Placental pericyte (primary cell): ENCODE measurements at places on chromosomes 3 and 15. TPM values are rescaled to one million over a fixed set of nuclear protein-coding genes. Genes with fewer than 3 reads are reported as not detected.

Gene GOLGA6D
- total RNA-seq: not detected in 2 replicates

Gene ST8SIA2
- total RNA-seq: not detected in 2 replicates

Gene LINGO1
- total RNA-seq: not detected in 2 replicates

Gene TMC3
- not detected in 2 replicates for total RNA-seq

Gene ST6GAL1
- total RNA-seq: 2.8 and 8.4 TPM in 2 replicates

Gene OR5AC2
- not detected in 2 replicates for total RNA-seq

Gene PAQR9
- total RNA-seq: not detected in 2 replicates

Gene ATP8B4
- 2.7 and 5.3 TPM in 2 replicates for total RNA-seq

Gene TMCC1
- 9.3 and 12.3 TPM in 2 replicates for total RNA-seq

Gene KLF15
- 0.29 and 2.8 TPM in 2 replicates for total RNA-seq

Gene NOX5
- 0.14 and 0.22 TPM in 2 replicates for total RNA-seq

Gene ARGFX
- total RNA-seq: not detected in 2 replicates

Gene ADAMTS9
- 6.9 and 18.8 TPM in 2 replicates for total RNA-seq

Gene HCN4
- not detected in 2 replicates for total RNA-seq

Gene FMN1
- total RNA-seq: 0.22 and 3.0 TPM in 2 replicates

Gene TMCO5A
- not detected in 2 replicates for total RNA-seq
